Heart left ventricle (tissue), 16 donors: ENCODE measurements at places on chromosomes 7 and 10. TPM values are rescaled to one million over a fixed set of nuclear protein-coding genes. Genes with fewer than 3 reads are reported as not detected.

Gene CALHM2
- total RNA-seq, result 8.2 TPM

Gene HPS1
- 61.4 TPM for total RNA-seq

Gene GPR37
- total RNA-seq, result not detected

Gene PLAU
- 9.8 TPM for total RNA-seq

Gene CYP3A4
- not detected for total RNA-seq

Gene LRRC18
- not detected for total RNA-seq

GRCh38 chr10:36421992-36422391 is 703.4 kb upstream of the ANKRD30A start:
- no peaks in the 10 kb centered on the region for H3K27me3 ChIP-seq
- no peak for DNase-seq
- no peaks in the 10 kb centered on the region for H3K4me1 ChIP-seq
- no peak overlapping the region for H3K27ac ChIP-seq
- H3K36me3 ChIP-seq, result no peaks in the 10 kb centered on the region

DNA sequence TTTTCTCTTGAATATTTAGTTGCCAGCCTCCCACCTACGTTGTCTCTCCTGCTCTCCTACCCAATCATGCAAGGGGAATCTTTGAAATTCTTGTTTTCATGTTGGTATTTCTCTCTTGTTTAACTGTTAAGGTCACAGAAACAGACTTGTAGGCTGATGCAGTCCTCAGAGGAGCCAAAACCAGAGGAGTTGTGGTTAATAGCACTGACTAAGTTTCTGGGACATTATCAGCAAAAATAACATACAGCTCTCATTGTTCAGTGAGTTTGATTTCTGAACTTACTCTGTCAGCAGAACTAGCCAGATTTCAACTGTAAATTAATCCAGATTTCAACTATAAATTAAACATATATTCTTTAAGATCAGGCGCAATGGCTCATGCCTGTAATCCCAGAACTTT is 11.1 kb upstream of the CUL1 start:
- H3K27ac ChIP-seq, result no peak overlapping the region
- H3K36me3 ChIP-seq, result no peaks in the 10 kb centered on the region

DNA sequence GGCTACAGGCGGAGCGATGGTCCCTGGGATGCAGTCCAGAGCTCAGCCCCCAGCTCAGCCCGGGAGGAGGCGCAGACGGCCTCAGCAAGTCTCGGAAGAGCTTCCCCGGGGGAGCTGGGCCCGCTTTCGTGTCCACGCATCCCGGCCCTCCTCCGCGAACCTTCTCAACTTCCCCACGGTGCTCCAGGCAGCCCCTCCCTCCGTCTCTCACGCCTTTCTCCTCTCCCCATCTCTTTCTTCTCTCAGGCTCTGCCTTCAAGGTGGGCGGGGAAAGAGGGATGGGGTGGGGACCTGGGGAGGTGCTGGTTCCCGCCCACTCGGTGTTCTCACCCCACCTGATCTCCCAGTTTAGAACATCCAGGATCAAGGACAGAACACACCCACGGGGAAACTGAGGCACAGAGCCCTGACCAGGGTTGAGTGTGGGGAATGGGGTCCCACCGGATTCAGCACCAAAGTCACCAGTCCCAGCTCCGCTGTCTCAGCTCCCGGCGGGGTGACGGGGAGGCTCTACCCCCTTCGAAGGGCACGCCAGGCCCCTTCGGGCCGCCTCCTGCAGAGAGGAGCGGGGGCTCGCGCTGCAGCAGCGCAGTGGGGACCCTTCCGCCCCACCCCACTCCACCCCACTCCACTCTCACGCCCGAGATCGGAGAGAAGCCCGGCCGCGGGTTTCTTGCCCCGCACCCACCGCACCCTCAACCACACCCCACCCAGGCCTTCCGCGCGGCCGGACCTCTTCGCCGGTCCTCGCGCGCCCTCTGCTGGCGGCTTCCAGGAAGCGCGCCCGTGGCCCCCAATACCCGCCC is 18.2 kb downstream of the POLL start:
- peaks cover 16% of the 10 kb centered on the region for H3K4me1 ChIP-seq
- no peak overlapping the region for H3K27ac ChIP-seq
- DNase-seq, result peak; percentile 86
- peaks cover 50% of the 10 kb centered on the region for H3K27me3 ChIP-seq

DNA sequence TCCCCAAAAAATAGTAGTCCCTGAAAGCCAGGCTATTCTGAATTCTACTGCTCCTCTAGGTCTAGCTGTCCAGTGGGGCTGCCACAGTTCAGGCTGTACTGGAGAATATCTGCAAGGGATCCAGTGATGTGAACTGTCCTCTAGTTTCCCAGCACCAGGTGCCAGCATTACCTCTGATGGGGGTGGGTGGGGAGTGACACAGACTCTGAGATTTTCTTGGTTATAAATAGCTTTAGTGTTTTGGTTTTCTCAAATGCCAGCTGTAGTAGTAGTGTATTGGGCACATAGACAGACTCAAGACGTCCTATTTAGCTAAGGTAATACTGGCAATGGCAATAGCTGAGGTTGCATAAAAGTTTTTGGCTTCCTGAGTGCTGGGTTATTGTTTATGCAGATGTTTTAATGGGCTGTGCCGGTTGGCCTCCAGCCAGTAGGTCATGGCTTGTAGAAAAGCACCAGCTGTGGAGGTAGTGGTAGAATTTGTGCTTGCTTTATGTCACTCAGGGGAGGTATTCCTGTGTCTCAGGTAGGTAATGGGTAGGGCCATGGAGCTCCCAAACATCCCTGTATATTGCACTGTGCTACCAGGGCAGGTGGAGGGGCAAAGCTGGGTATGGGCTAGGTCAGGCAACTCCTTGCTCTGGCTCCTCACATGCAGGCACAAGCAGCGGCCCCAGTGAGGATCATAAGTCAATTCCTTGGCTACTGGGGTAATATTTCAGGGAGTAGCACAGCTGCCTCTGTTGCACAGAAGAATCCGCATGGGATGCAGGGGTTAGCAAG is 338.7 kb upstream of the LRRTM3 start:
- no peaks in the 10 kb centered on the region for H3K36me3 ChIP-seq
- no peaks in the 10 kb centered on the region for H3K27me3 ChIP-seq
- no peak overlapping the region for H3K27ac ChIP-seq
- H3K4me3 ChIP-seq, result no peak overlapping the region

GRCh38 chr7:157313645-157314044 is 23.2 kb upstream of the DNAJB6 start:
- H3K4me1 ChIP-seq, result no peaks in the 10 kb centered on the region
- no peak overlapping the region for H3K27ac ChIP-seq
- H3K36me3 ChIP-seq, result no peaks in the 10 kb centered on the region
- no peak overlapping the region for H3K4me3 ChIP-seq
- H3K27me3 ChIP-seq, result no peaks in the 10 kb centered on the region
- DNase-seq, result no peak

DNA sequence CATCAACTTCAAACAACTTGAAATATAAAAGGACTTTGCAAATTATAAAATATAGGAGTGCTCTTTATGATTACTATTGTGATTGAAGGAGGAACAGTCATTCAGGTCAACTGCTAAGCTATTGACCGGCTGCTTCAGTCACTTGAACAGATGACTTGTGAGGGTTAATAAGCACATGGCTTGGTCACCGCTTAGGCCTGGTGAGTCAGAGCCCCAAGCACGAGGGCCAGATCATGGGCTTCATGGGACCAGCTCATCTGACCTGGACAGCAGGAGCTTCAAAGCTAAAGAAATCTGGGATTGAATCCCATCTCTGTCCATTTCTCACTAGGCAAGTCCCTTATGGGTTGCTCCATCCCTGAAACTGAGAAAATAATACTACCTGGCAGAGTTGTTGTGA is 60.4 kb upstream of the ADO start:
- no peak overlapping the region for H3K27ac ChIP-seq
- no peaks in the 10 kb centered on the region for H3K4me1 ChIP-seq
- no peaks in the 10 kb centered on the region for H3K27me3 ChIP-seq
- no peak overlapping the region for H3K4me3 ChIP-seq
- H3K36me3 ChIP-seq, result no peaks in the 10 kb centered on the region
- no peak for DNase-seq

- H3K27me3 ChIP-seq, result peaks cover 4% of the 10 kb centered on the region
- no peaks in the 10 kb centered on the region for H3K4me1 ChIP-seq
- no peak for DNase-seq
- H3K4me3 ChIP-seq, result no peak overlapping the region
Measured at GRCh38 chr7:128921866-128922440, 11.4 kb upstream of the KCP start.

GRCh38 chr10:70655316-70655715 is 17.0 kb upstream of the ADAMTS14 start:
- no peak overlapping the region for H3K27ac ChIP-seq
- peaks cover 15% of the 10 kb centered on the region for H3K4me1 ChIP-seq
- no peak for DNase-seq
- no peaks in the 10 kb centered on the region for H3K36me3 ChIP-seq
- H3K27me3 ChIP-seq, result no peaks in the 10 kb centered on the region

DNA sequence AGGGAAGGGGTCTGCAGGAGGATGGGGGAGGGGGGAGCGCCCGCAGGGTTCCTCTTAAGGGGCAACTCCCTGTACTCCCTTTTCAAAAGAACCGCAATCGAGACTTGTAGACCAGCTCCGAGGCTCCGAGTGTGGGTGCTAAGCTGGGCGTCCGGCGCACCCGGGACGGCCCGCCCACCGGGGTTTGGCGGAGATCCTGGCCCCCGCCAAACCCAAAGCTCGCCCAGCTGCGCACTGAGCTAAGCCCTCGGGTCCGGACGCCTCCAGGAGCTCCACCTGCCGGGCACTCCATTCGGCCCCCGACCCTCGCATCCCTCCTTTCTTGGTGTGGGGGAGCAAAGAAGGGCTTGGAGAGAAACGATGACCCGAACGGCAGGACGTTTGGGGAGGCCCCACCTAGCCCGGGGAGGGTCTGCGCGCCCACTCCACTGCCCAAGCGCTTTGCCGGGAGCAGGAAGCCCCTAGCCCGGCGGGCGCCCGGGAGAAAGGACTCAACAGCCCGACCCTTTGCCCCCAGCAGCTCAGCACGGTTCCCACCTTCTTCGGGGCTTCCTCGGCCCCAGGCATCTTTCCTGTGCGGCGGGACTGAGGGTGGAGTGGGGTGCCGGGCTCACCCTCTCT is 651 bp downstream of the AFAP1L2 start:
- DNase-seq, result peak; percentile 74
- no peaks in the 10 kb centered on the region for H3K36me3 ChIP-seq
- peaks cover 4% of the 10 kb centered on the region for H3K4me1 ChIP-seq
- H3K4me3 ChIP-seq, result peak overlapping the region; percentile 52
- peaks cover 5% of the 10 kb centered on the region for H3K27me3 ChIP-seq

- no peaks in the 10 kb centered on the region for H3K27me3 ChIP-seq
- no peak overlapping the region for H3K27ac ChIP-seq
- H3K36me3 ChIP-seq, result no peaks in the 10 kb centered on the region
Measured at GRCh38 chr10:24007359-24007758, 201.6 kb upstream of the KIAA1217 start.

DNA sequence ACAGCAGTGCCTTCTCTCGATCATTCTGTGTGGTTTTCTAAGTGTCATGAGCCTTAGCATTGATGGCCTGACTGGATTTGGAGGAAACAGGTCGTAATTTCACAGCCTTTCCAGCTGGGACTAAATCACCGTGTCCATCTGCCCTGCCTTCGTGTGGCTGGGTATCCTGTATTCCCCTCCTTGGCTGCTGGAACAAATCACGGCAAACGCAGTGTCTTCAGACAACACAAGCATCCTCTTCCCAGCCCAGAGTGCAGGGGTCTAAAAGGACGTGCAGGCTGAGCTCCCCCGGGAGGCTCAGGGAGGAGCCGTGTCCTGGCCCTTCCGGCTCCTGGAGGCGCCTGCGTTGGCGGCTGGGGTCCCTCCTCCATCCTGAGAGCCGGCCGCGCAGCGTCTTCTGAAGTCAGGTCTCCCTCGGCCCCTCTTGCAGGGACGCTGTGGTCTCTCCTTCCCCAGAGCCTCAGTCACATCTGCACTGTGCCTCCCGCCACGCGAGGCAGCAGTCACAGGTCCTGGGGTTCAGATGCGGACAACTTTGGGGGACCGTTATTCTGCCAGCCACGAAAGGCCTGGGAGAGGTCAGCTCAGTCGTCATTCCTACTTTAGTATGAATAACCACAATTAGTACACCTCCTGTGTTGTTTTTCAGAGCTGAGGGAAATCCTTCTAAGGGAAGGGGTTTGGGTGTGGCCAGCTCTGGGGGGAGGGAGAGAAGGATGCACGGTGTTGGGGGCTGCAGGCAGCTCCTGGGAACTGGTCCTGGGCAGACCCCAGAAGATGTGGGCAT is 41.1 kb downstream of the FAM20C start:
- peaks cover 50% of the 10 kb centered on the region for H3K4me1 ChIP-seq
- H3K27me3 ChIP-seq, result no peaks in the 10 kb centered on the region
- H3K27ac ChIP-seq, result peak overlapping the region; percentile 67
- no peaks in the 10 kb centered on the region for H3K36me3 ChIP-seq

- no peaks in the 10 kb centered on the region for H3K4me1 ChIP-seq
- no peaks in the 10 kb centered on the region for H3K36me3 ChIP-seq
- no peaks in the 10 kb centered on the region for H3K27me3 ChIP-seq
- no peak for DNase-seq
Measured at GRCh38 chr7:27031289-27032172, 64.3 kb downstream of the HOXA1 start.

DNA sequence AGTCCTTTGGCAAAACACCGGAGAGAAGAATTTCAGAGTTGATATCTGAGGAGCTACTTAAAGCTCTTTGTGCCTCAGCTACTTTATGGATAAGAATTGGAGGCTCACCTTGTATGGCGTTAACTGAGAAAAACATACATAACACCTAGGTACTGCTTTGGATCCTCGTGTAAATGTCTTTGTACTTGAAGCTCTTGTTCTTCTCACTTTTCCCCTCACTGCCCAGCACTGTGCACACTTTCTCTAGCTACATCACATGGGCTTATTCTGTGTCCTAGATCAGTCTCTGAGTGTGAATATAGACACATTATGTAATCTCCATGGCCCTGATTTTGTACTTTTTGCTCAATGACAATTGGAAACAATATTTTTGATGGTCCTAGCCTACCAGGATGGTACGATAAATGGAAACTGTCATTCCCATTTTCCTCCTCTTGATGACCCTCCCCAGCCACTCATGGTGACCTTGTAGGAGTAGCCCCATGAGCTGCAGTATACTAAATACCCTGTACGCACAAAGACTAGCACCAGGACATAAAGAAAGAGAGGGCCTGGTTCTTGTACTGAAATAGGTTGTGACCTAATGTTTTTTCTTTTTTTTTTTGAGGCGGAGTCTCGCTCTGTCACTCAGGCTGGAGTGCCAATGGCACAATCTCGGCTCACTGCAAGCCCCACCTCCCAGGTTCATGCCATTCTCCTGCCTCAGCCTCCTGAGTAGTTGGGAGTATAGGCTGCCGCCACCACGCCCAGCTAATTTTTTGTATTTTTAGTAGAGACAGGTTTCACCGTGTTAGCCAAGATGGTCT is 22.1 kb downstream of the STAMBPL1 start:
- no peak overlapping the region for H3K4me3 ChIP-seq
- H3K36me3 ChIP-seq, result no peaks in the 10 kb centered on the region
- no peak for DNase-seq
- no peak overlapping the region for H3K27ac ChIP-seq
- peaks cover 15% of the 10 kb centered on the region for H3K4me1 ChIP-seq
- no peaks in the 10 kb centered on the region for H3K27me3 ChIP-seq
